ENCODE measurements at places on chromosomes 6 and 20. TPM values are rescaled to one million over a fixed set of nuclear protein-coding genes. Genes with fewer than 3 reads are reported as not detected.

- H3K4me3 ChIP-seq: no peak overlapping the region
- H3K27ac ChIP-seq: no peak overlapping the region
- no peak for DNase-seq
- H3K27me3 ChIP-seq: peaks cover 9% of the 10 kb centered on the region
These were observed 29.3 kb downstream of the GMPR start for GRCh38 chr6:16267428-16268263.

DNA sequence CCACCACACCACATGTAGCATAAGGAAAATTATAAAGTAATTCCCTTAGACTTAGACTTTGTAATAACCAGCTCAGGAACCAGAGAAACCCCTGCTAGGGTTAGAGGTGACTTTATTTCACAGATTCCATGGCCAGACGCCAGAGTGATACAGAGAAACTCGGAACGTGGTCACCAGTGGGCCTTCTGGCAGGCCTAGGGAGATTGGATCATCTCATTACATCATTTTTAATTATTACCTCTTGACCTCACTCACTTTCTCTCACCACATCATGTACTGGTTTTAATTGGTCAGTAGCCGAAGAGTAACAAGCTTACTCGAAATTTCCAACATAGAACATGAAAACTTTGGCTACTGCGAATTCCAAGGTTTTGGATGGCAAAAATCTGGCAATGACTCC lies 72.9 kb downstream of the BMP6 start:
- H3K27me3 ChIP-seq: peaks cover 16% of the 10 kb centered on the region
- H3K4me1 ChIP-seq: peaks cover 6% of the 10 kb centered on the region
- no peaks in the 10 kb centered on the region for H3K36me3 ChIP-seq

GRCh38 chr20:58240471-58240870 lies 12.0 kb upstream of the ANKRD60 start:
- H3K27me3 ChIP-seq: peaks cover 2% of the 10 kb centered on the region
- peaks cover 16% of the 10 kb centered on the region for H3K4me1 ChIP-seq
- H3K4me3 ChIP-seq: no peak overlapping the region
- H3K36me3 ChIP-seq: peaks cover 3% of the 10 kb centered on the region
- no peak overlapping the region for H3K27ac ChIP-seq

The PTCRA gene
- not detected for total RNA-seq

GRCh38 chr6:157181649-157182048 lies 141.7 kb downstream of the TMEM242 start:
- no peaks in the 10 kb centered on the region for H3K27me3 ChIP-seq
- DNase-seq: no peak
- H3K36me3 ChIP-seq: peaks cover 2% of the 10 kb centered on the region
- H3K4me1 ChIP-seq: peaks cover 9% of the 10 kb centered on the region
- H3K27ac ChIP-seq: no peak overlapping the region
- H3K4me3 ChIP-seq: no peak overlapping the region

- no peak overlapping the region for H3K27ac ChIP-seq
- DNase-seq: no peak
- no peaks in the 10 kb centered on the region for H3K27me3 ChIP-seq
- H3K36me3 ChIP-seq: peaks cover 11% of the 10 kb centered on the region
- peaks cover 35% of the 10 kb centered on the region for H3K4me1 ChIP-seq
These were observed 53.5 kb downstream of the HIVEP2 start for GRCh38 chr6:142891454-142891853.

- H3K4me3 ChIP-seq: peak overlapping the region; percentile 39
- peaks cover 51% of the 10 kb centered on the region for H3K4me1 ChIP-seq
- H3K27ac ChIP-seq: peak overlapping the region; percentile 93
- H3K27me3 ChIP-seq: no peaks in the 10 kb centered on the region
- no peak for DNase-seq
These were observed 22.5 kb downstream of the SPATA2 start for GRCh38 chr20:49892817-49893216.

The SIRPA gene
- not detected for total RNA-seq

DNA sequence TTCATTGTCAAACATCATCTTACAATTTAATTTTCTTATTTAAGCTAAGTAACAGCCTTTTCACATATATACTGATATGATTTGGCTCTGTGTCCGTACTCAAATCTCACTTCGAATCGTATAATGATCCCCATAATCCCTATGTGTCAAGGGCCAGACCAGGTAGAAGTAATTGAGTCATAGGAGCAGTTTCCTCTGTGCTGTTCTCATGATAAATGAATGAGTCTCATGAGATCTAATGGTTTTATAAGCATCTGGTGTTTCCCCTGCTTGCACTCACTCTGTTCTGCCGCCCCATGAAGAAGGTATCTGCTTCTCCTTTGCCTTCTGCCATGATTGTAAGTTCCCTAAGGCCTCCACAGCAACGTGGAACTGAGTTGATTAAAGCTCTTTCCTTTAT lies 25.1 kb upstream of the CMTR1 start:
- H3K27me3 ChIP-seq: peaks cover 33% of the 10 kb centered on the region
- DNase-seq: no peak
- no peaks in the 10 kb centered on the region for H3K36me3 ChIP-seq
- H3K4me3 ChIP-seq: no peak overlapping the region

DNA sequence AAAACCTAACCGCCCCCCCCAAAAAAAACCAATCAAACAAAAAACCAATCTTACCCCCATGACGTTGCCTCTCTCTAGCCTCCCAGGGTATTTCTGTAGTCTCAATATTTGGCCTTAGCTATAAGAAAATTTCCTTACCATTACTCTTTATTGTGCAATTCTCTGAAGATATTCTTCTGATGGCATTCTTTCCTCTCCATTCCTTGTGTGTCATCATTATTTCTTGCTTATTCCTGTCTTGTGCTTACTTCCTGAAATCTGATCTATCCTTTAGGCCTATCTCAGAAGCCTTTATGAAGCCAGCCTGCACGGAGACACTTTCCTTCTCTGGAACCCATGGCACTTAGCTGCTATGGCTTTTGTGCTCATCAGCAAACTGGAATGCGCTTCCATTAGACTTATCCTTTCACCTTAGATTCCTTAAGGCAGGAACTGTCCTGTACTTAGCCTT lies 65.9 kb upstream of the DDR1 start:
- H3K4me1 ChIP-seq: peaks cover 70% of the 10 kb centered on the region
- no peak for DNase-seq
- no peak overlapping the region for H3K27ac ChIP-seq
- no peak overlapping the region for H3K4me3 ChIP-seq

DNA sequence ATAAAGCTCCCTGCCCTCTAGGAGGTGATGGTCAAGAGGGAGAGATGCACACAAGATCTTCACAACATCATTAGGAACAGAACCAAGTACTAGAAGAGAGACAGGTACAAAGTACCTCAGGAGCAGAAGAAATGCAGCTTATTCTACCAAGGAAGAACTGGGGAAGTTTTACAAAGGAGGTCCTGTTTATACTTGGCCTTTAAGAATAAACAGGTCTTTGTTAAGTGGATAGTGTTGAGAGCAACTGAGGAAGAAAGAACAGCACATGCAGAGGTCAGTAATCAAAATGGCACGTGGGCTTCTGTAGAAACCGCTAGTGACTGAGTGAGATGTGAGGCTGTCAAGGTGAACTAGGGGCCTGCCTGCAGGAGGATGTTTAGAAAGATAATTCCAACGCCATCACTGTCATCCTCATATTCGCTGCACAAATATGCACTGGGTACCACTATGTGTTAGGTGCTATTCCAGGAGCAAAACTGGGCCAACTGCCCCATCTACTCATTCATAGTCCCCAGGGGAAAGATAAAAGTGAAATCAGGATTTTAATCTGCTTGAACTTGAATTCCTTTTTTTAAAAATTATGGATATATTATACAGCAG lies 61.1 kb downstream of the ID4 start:
- H3K4me1 ChIP-seq: no peaks in the 10 kb centered on the region
- H3K4me3 ChIP-seq: no peak overlapping the region
- no peaks in the 10 kb centered on the region for H3K36me3 ChIP-seq
- H3K27me3 ChIP-seq: no peaks in the 10 kb centered on the region

- H3K36me3 ChIP-seq: peaks cover 14% of the 10 kb centered on the region
- H3K4me1 ChIP-seq: peaks cover 19% of the 10 kb centered on the region
- H3K27me3 ChIP-seq: no peaks in the 10 kb centered on the region
- no peak overlapping the region for H3K4me3 ChIP-seq
- DNase-seq: no peak
These were observed 40.9 kb downstream of the LY86 start for GRCh38 chr6:6629402-6629801.

- peaks cover 1% of the 10 kb centered on the region for H3K36me3 ChIP-seq
- no peak overlapping the region for H3K4me3 ChIP-seq
- peaks cover 2% of the 10 kb centered on the region for H3K4me1 ChIP-seq
These were observed 1352.6 kb upstream of the GJE1 start for GRCh38 chr6:140779991-140780596.

DNA sequence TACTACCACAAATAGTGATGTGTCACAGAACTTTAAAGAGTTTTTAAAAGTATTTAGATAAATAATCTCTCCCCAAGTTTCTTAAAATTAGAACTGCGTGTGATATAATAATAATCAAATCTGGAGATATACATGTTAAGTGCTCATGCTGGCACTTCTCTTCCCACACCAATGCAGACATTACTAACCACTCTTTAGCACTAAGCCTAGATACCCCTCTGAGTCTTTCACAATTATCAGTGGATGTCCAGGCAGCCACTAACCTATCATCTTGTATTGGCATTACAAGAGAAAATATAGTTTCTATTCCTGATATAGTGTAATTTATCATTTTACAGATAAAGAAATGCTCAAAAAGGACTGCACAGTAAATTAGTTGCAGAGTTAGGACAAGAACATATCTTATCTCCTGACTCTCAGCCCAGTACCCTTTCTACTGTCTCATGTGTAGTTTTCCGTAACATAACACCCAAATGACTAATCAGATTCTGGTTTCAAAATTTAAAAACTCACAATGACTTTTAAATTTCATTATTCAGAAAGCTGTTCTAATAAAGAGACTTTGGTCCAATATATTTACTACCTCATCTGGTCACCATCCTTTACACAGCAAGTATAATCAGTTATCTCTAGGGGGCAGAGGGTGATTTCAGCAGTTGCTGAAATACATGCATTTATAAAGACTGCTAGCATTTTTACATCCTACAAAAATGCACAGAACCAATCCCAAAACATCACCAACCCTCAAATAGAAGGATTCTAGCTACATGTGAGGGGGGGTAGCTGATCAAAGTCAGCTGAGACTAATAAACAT lies 215.5 kb upstream of the MCHR2 start:
- no peak overlapping the region for H3K27ac ChIP-seq
- no peak overlapping the region for H3K4me3 ChIP-seq
- H3K4me1 ChIP-seq: peaks cover 10% of the 10 kb centered on the region
- peaks cover 41% of the 10 kb centered on the region for H3K27me3 ChIP-seq
- no peak for DNase-seq

DNA sequence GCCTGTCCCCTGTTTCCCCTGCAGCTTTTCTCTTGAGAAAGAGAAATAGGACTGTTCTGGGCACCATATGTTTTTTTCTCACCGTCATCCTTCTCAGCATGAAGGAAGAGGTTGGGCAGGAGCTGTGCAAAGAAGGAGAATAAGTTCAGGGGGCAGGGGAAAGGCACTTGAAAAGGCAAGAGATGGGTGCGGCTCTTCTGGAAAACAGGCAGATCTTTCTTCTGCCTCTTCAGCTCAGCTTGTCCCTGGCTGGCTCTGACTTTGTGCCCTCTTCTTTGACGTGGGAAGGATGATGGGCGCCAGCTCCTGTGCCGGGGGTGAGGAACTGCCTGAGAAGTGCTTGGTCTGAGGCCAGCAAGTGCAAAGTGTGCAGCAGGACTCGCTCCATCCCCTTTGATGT lies 206.5 kb downstream of the DOK5 start:
- no peaks in the 10 kb centered on the region for H3K36me3 ChIP-seq
- DNase-seq: no peak
- no peaks in the 10 kb centered on the region for H3K4me1 ChIP-seq
- H3K27ac ChIP-seq: no peak overlapping the region
- H3K27me3 ChIP-seq: peaks cover 4% of the 10 kb centered on the region

The MUC22 gene
- total RNA-seq: not detected

DNA sequence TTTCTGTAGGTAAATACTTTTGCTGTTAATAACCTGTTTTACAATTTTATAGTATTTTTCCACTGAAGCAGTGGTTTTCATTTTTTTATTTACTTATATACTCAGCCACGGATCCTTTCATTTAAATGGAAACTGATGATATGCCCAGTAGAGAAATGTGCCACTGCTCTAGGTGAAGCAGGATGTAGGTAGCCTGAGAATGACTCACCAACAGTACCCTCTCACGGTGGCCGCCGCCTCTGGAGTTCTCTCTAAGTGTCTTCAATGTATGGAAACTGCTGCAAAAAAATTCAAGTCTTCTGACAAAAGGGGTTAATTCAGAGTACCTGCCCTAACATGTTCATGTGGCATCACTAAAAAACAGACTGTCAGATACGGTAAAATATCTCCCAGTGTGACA lies 6.4 kb downstream of the EYA4 start:
- H3K36me3 ChIP-seq: no peaks in the 10 kb centered on the region
- peaks cover 6% of the 10 kb centered on the region for H3K4me1 ChIP-seq
- peaks cover 36% of the 10 kb centered on the region for H3K27me3 ChIP-seq
- H3K27ac ChIP-seq: no peak overlapping the region

GRCh38 chr6:15425947-15426346 lies 180.1 kb downstream of the JARID2 start:
- H3K36me3 ChIP-seq: peaks cover 27% of the 10 kb centered on the region
- H3K27ac ChIP-seq: no peak overlapping the region
- DNase-seq: no peak
- H3K4me3 ChIP-seq: no peak overlapping the region
- no peaks in the 10 kb centered on the region for H3K27me3 ChIP-seq

GRCh38 chr6:107807196-107807811 lies 16.8 kb downstream of the SCML4 start:
- H3K27ac ChIP-seq: no peak overlapping the region
- H3K36me3 ChIP-seq: peaks cover 9% of the 10 kb centered on the region
- H3K27me3 ChIP-seq: no peaks in the 10 kb centered on the region

Measured in activated CD8-positive, alpha-beta memory T cell treated with anti-CD3 and anti-CD28 coated beads, Interleukin-2, amount 10 ng/mL, durations not matched to agents 7 days and 5 days (primary cell).